NCI-H1417 treated with DMSO at 0.1 percent for 48 hours (cell line): ENCODE measurements at places on chromosomes 5 and 9.

- DNase-seq: no peak
Measured at GRCh38 chr5:59254055-59254687, 639.4 kb downstream of the PDE4D start.

DNA sequence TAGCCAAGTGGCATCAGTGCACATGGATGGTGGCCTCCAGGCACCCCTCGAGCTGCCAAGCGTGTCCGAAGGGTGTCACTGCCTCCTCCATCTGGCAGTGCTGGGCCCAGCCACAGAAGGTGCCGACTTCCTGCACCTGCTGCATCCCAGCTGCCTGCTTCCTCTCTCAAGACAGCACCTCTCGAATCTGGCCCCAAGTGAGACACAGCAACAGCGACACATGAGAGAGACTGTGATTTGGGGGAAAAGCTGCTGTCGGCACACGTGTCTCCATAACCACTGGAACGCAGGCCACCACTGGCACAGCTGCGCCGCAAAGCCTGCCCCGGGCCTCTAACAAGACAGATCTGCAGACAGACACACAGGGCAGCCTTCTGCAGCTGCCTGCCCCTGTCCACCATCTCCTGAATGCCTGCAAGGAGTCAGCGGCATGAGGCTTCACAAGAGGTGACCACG is 8.8 kb downstream of the CLPTM1L start:
- no peak for DNase-seq

DNA sequence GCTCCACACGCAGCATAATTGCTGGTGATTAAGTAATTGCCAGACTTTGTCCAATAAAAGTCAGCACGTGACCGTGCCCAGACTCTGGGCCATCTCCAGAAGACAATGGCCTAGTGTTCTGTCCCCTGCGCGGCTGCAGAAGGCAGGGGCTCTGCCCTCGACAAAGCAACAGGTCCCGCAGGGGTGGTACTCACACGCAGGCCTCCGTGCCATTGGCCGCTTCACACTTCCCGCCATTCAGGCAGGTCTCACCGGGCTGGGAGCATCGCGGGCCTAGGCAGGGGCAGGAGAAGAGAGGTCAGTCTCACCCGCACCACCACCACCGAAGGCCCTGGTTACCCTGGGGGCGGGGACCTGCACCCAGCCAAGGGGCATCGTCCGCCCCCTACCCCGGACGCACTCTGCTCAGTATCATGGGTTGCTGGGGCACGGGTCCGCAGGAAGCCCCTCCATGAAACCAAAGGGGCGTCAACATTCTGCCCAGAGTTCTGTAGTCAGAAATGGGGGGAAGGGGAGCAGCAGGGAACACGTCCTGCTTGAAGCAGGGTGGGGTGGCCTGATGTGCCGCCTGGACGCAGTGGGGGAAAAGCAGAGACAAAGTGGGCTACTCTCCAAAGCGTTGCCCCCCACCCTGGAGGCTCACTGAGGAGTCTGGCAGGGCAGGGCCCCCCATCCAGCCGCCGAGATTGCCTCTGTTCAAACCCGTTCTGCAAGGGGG is 1.9 kb downstream of the NOTCH1 start:
- no peak for DNase-seq

- no peak for DNase-seq
Measured at GRCh38 chr9:36149197-36149596, 12.7 kb downstream of the GLIPR2 start.

DNA sequence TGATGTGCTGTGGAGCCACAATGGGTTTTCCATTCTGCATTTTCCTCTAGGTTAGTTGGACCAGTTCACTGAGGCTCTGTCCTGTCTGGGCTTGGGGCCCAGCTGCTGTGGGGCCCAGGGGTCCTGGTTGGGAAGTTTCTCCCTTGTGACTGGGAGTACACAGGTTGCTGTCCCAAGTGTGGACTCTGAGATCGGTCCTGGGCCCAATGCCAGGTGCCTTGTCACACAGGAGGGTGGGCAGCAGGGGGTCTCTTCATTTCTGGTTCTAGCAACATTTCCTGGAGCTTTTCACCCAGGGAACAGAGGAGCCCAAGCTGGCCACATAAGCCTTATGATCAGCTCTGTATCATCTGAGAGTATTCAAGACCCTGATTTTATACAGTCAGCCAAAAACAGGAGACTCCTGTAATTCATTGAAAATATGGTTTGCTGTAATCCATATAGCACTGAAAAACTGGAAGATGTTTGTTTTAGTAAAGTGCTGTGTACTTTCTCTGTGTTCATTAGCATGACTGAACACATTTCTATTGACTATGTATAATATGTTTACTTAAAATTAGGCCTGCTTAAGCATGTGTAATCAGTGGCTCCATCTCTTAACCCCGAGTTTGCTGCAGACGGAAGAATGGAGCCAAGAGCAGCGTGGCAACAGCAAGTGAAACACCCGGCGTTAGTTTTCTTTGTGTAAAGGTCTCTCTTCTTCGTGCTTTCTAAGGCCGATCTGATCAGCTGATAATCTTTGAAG is 62.5 kb downstream of the MVB12B start:
- DNase-seq: no peak

GRCh38 chr9:108973895-108974294 is 39.4 kb downstream of the CTNNAL1 start:
- DNase-seq: no peak

- DNase-seq: no peak
Measured at GRCh38 chr9:134040781-134041648, 15.7 kb downstream of the BRD3OS start.

- DNase-seq: no peak
Measured at GRCh38 chr9:9846557-9846956, 766.2 kb downstream of the PTPRD start.

DNA sequence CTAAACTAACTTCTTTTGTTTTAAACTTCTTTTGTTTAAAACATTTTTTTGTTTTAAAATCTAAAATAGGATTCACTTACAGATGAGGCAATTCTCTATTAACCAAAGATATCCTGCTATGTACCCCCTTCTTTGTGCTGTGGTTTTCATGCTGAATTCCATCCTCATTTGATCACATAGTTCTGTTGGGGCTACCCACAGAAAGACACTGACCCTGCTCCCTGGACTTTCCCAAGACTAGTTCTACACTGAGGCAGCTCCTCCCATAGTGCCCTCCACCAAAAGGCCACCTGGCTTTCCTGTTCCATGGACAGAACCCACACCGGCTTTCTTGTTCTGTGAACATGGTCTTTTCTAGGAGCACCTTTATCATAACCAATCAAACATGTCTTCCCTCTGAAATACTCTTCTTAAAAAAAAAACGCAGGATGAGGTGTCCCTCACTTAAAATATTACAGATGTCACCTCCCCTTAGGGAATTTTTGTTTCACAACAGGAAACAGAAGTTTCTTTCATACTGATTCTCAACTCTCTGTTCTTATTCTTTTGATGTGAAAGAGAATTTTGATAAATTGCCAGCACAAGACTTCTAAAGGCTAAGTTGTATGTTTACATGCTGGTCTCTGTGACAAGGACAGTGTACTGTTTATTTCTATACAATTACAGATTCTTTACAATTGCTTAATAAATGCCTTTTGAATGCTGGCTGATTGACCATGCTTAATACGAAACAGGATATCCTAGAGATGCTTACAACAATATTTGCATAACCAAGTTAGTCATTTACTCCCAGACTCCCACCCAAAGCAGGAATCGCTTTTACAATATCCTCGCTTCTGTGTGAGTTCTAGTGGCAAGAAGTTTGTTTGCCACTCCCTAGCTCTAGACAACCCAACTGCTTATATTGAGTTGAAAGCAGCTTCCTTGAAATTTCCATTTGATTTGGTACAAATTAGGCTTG is 300.4 kb downstream of the DTWD2 start:
- DNase-seq: no peak

- no peak for DNase-seq
Measured at GRCh38 chr9:269081-269711, 54.5 kb downstream of the DOCK8 start.

- no peak for DNase-seq
Measured at GRCh38 chr5:180785794-180786221, 16.8 kb downstream of the MGAT1 start.

GRCh38 chr5:140602147-140602546 is 30.8 kb downstream of the CD14 start:
- DNase-seq: no peak

GRCh38 chr5:90982576-90982975 is 400.5 kb downstream of the ARRDC3 start:
- DNase-seq: no peak

DNA sequence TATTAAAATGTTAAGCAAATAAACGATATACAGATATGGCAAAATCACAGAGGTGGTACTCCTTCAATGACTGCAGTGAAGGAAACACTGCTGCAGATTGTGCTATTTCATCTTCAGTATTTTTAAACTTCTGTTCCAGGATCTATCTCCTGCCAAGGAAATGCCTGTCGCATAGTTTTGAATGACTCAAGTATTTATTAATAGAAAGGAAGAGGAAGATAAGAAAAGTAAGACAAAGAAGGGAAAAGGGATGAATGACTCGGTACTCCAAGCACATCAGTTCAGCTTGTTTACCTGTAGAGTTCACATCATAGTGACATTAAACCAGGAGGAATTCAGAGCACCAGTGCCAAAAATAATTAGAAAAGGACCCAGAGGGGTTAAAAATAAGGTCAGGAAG is 5.1 kb upstream of the GPX8 start:
- no peak for DNase-seq

- DNase-seq: no peak
Measured at GRCh38 chr9:116450378-116451139, 236.5 kb upstream of the TRIM32 start.

DNA sequence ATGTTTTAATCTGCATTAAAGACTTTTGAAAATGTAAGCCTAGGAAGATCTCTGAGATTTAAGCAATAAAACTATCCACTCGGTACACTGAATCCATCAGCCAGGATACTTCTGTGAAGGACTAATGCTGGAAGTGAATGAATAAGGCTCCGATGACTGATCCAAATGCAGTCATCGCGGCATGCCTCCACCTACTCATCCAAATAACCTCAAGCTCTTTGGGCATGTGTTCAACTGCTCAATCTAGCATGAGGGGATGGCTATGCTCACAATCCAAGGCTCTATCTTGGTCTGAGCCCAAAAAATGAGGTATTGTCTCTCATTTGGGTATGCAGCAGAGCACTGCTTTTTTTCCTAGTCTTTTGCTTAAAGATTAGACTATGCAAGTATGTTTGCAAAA is 19.2 kb downstream of the MARCHF3 start:
- no peak for DNase-seq

DNA sequence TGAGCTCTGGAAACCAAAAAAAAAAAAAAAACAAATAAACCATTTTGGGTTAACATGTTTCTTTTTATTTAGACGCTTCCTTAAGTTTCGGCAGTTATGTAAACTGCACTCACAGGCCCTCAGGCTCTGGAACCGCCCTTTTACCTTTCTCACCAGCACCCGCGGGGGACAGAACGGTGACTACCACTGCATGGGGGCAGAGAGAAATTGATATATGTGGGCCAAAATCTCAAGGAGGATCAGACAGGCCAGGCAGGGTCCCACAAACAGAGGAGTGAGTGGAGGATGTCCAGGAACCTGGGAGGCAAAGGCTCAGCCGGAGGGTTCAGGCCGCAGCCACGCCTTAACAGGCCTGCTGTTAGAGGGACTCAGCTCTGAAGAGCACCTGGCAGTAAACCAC is 54.4 kb downstream of the IRX2 start:
- DNase-seq: no peak

- no peak for DNase-seq
Measured at GRCh38 chr5:43242196-43242595, 50.2 kb downstream of the NIM1K start.

- no peak for DNase-seq
Measured at GRCh38 chr5:74415695-74416102, 224.8 kb downstream of the ENC1 start.

- no peak for DNase-seq
Measured at GRCh38 chr9:126999315-127000068, 84.9 kb downstream of the RALGPS1 start.

DNA sequence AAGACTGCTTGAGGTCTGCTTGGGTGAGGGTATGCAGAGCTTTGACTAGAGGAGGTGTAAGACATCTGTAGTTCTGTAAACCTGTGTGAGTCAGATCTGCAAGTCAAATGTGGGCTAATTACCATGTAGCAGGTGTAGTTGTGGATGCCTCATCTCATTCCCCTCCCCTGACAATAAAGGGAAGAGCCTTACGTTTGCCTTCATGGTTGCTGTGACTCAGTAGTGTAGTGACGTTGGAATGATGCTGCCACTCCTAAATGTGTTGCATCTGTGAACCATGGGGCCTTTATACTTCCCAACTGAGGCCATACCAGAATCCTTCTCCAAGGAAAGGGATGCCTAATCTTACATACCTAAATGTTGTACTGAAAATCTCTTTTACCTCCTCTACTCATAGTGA is 26.0 kb downstream of the PRDM6 start:
- DNase-seq: no peak

GRCh38 chr9:2321523-2322148 is 300.0 kb upstream of the VLDLR start:
- DNase-seq: no peak

DNA sequence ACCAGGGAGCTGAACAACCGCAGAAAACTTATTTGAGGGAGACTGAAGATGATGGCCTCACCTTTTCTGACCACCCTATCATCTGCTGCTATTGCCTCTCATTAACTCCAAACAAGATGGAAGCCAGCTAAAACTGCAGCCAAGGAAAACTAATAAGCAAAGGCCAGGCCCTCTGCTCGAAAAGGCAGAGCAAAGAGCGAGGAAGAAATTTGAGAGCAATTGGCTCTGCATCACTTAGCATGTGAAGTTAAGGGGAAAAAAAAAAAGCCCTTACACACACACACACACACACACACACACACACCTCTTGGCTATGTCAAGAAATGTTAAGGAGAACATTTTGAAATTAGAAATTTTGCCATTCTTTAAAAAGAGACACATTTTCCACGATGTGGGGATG is 228.1 kb upstream of the CYLC2 start:
- no peak for DNase-seq

DNA sequence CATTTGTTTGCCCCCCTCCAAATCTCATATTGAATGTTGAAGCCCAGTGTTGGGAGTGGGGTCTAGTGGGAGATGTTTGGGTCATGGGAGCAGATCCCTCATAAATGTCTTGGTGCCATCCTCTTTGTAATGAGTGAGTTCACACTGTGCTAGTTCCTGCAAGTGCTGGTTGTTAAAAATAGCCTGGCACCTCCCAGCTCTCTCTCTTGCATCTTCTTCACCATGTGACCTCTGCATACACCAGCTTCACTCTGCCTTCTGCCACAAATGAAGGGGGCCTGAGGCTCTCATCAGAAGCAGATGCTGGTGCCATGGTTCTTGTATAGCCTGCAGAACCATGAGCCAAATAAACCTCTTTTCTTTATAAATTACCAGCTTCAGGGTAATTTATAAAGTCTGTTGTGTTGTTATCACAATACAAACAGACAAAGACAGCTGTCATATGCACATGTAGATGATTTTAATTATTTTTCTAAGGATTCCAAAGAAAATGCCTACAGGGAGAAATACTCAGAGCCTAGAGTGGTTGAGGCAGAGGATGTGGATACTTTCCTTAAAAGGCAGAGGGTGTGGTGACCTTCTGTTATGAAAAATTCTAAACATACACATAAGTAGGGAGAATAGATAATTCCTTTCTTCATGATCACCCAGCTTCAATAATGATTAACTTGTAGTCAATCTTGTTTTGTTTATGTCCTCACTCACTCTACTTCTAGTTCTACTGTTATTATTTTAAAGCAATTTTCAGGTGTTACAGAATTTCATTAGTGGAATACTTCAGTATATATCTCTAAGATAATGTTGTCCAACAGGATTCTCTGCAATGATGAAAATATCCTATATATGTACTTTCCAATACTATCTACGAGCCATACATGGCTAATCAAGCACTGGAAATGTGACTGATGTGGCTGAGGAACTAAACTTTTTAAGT is 75.1 kb upstream of the RANBP6 start:
- DNase-seq: no peak
